Activated CD4-positive, alpha-beta T cell treated with anti-CD3 and anti-CD28 coated beads, Interleukin-2, amount 50 U/mL, for 16 hours (primary cell): ENCODE measurements at places on chromosomes 7 and 10.
A peak's percentile ranks its signal among the peaks of the same experiment; 100 is the strongest.

DNA sequence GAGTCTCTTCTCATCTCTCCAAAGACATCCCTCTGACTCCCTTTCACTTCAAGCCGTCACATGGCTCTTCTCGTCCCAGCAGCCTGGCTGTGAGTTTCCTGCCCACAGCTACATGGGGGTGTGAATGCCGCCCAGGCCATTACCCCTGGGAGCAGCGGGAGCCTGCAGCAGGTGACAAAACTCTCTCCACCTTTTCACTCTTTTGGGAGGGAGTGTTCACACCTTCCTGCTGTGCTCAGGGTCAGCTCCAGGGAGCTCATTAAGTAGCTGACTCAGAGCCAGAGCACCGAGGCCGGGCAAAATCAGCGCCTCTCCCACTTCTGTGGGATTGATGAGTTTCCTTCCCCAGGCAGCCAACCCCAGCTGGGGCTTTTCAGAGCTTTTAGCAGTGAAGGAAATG lies 271.3 kb downstream of the TYW1 start:
- DNase-seq, result no peak

- DNase-seq, result no peak
These were observed 716 bp downstream of the SMARCD3 start for GRCh38 chr7:151247611-151248345.

DNA sequence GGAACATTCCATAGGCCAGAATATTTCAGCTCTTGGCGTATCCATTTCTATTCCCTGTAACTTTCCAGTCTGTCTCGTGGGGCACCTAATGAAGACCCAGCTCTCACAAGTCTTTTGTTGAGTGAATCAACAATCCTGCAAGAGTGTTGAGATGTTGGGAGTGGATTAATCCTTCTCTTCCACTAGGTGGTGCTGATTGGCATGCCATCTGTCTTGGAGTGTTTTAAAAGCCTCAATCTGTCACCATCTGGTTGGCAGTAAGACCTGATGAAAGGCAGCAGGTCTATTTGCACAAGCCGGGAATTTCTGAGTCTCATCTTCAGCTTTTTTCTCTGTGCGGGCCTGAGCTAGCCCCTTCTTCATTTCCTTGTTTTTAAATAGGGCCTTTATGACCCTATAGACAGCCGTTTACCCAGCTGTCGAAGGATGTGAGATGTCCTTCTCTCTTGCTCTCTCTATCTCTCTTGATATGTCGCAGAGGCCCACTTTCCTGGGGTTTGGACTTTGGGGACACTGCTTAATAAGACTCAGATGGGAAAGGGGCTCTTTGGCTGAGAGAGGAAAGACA lies 180.5 kb downstream of the ZNF365 start:
- peak; percentile 31 for DNase-seq

DNA sequence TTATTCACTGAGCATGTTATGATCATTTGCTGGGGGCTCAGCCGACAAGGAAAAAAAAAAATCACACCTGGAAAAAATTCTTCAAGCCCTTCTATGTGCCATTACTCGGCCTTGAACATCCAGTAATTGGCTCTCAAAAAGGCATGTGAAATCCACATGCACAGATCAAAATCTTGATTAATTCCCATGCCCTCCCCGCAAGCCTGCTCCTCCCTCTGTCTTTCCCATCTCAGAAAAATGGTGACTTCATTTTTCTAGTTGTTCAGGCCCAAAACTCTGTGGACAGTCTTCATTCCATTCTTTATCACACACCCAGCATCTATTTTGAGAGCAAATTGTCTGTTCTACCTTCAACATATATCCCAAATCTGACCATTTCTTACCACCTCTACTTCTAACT lies 91.2 kb upstream of the FRMD4A start:
- no peak for DNase-seq

DNA sequence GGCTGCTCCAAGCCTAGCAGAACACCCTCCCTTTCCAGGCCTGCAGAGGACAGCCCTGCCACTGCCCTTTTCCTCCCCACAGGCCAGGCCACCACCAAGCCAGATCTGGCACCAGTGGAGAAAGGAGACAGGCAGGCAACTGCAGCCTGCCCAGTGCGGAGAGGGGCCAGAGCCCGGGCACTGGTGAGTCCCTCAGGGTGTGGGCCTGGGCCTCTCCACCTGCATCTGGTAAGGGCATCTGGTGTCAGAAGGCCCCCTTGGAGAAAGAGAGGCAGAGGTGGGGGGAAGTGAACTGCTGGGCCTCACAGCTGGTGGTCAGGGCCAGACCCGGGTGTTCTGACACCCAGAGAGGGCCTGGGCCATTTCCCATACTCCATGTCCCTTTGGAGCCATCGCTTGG lies 27.9 kb downstream of the ZNF783 start:
- DNase-seq, result no peak

- DNase-seq, result no peak
These were observed 332.6 kb upstream of the ZNF32 start for GRCh38 chr10:43981232-43981631.
